ENCODE measurements at places on chromosomes 12 and 14.
A peak's percentile ranks its signal among the peaks of the same experiment; 100 is the strongest.

DNA sequence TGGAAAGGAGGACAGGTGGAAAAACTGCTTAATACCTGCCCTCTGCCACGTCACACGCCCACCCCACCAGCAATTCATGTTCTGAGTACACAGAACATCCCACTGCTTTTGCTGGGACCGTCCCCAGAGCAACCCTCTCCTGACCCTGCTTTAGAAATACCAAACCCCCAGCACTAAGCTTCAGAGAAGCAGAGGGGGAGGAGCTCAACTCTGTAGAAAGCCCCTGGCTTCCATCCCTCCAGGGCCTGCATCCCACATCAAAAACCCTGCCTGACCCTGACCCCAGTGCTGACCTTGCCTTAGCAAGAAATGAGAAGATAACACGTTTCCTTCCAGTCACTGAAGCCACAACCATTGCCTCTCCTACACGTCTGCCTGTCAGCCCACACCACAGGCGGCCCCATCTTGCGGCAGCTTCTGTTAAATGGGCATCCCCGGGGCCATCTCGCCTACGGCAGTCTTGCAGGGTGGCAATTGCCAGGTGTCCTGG, 19.7 kb downstream of the VDR start:
- H3K36me3 ChIP-seq = no peaks in the 10 kb centered on the region
- DNase-seq = no peak
- H3K4me1 ChIP-seq = peaks cover 24% of the 10 kb centered on the region
- no peak overlapping the region for H3K27ac ChIP-seq

DNA sequence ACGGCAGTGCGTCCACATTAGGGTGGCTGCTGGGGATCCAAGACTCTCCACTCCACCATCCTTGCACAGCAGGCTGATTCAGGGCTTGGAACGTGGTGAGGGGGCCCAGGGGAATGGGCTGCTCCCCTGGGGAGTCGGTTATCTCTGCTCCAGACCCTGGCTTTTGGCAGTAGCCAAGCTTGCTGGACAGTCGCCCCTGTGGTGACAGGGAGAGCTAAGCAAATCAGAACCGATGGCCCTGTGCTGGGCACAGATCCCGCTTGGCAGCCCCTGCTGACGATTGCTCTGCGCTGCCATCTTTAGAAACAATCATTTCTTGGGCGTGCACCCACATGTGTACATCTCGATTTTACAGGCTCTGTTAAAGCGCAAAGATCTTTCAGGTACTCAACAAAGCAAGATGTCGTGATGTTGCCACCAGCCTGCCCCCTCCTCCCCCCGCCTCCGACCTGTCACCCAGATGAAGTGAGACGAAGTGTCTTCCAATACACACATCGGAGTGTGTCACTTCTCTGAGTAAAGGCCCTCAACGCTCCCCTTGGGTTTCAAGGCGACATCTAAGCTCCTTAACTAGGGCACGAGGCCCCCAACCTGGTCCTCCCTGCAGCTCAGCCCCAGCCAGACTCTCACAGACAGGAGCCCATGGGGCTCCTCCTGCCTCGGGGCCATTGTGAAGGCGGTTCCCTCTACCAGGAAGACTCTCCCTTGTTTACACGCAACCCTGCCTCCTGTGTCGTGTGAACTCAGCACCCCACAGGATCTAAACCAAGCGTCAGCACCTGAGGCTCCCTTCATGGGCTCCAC, 55.6 kb downstream of the PITPNM2 start:
- no peaks in the 10 kb centered on the region for H3K27me3 ChIP-seq
- H3K27ac ChIP-seq = peak overlapping the region; percentile 89
- DNase-seq = no peak
- H3K4me3 ChIP-seq = no peak overlapping the region

DNA sequence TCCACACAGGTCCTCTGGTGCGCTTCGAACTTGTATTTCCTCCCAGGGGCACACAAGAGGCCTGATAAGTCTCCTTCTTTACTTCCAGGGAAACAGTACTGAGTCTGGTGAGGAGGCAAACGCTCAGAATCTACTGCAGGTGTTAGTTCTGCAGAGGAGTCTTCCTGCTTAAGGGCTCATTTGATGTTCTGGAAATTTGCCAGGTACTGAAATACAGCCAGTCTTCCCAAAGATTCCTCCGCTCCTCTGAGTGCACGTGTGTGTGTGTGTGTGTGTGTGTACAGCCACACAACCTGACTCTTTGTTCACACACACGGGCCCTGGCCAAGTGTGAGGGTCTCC, 92.0 kb downstream of the FBXL14 start:
- no peaks in the 10 kb centered on the region for H3K36me3 ChIP-seq
- H3K27me3 ChIP-seq = no peaks in the 10 kb centered on the region
- no peak overlapping the region for H3K27ac ChIP-seq

GRCh38 chr14:100728962-100729361, 2.3 kb downstream of the DLK1 start:
- no peaks in the 10 kb centered on the region for H3K4me1 ChIP-seq
- DNase-seq = no peak
- no peaks in the 10 kb centered on the region for H3K36me3 ChIP-seq
- no peak overlapping the region for H3K4me3 ChIP-seq
- H3K27ac ChIP-seq = no peak overlapping the region

DNA sequence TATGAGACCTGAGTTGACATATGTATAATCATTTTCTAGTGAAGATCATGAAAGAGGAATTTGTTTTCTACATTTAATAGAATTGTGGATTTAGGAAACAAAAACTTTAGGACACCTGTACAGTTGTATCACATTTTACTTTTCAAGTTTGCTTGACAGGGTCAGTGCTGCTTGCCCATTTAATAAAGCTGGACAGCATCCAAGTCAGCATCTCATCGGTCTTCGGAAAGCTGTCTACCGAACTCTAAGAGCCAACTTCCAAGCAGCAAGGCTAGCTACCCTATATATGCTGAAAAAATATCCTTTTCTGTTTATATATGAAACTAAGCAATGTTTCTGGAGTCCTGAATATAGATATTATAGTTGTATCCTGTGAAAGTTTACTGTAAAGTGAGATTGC, 52.3 kb downstream of the VEZT start:
- no peak for DNase-seq
- H3K4me1 ChIP-seq = no peaks in the 10 kb centered on the region
- H3K27me3 ChIP-seq = no peaks in the 10 kb centered on the region
- H3K36me3 ChIP-seq = no peaks in the 10 kb centered on the region

DNA sequence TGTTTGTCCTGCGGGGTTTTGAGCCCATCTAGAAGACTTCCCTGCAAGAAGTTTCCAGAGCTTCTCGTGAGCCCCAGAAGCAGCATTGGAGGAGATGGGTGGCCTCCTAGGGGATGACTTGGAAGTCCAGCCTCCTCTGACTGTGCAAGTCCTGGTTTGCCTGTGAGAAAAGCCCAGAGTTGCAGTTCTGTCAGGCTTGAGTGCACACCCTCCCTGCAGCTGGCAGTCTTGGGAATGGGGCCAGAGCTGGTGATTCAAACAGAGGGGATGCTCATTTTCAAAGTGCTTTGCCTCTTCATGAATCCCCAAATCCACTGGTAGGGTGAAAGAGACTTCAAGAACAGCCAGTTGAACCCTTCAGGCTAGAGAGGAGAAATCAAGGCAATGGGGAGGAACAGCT, 3.9 kb upstream of the PPP1R1A start:
- no peaks in the 10 kb centered on the region for H3K27me3 ChIP-seq
- H3K4me3 ChIP-seq = no peak overlapping the region
- peaks cover 16% of the 10 kb centered on the region for H3K4me1 ChIP-seq
- no peaks in the 10 kb centered on the region for H3K36me3 ChIP-seq
- no peak overlapping the region for H3K27ac ChIP-seq
- DNase-seq = no peak

- no peak overlapping the region for H3K4me3 ChIP-seq
- peaks cover 23% of the 10 kb centered on the region for H3K4me1 ChIP-seq
- H3K27ac ChIP-seq = no peak overlapping the region
- DNase-seq = no peak
- H3K36me3 ChIP-seq = peaks cover 48% of the 10 kb centered on the region
Measured at GRCh38 chr12:119672194-119672593, 4.3 kb downstream of the PRKAB1 start.

DNA sequence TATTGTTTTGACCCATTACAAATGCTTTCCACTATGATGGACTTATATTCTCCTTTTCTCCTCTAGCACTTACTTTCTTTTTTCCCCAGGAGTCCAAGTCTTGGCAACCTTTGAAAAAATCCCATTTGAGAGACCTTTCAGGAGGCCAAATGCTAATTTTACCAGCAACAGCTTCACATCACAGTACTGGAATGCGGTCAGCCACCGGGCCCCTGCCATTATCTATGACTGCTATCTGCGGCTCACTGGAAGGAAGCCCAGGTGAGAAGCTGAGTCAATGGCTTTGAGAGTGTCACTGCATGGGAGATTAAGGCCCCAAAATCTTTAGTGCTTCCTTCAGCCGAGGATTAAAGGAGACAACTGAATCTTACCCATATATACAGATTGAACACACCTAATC, 64.2 kb downstream of the ERGIC2 start:
- no peak overlapping the region for H3K27ac ChIP-seq
- DNase-seq = no peak
- H3K36me3 ChIP-seq = no peaks in the 10 kb centered on the region
- H3K27me3 ChIP-seq = no peaks in the 10 kb centered on the region
- H3K4me3 ChIP-seq = no peak overlapping the region

DNA sequence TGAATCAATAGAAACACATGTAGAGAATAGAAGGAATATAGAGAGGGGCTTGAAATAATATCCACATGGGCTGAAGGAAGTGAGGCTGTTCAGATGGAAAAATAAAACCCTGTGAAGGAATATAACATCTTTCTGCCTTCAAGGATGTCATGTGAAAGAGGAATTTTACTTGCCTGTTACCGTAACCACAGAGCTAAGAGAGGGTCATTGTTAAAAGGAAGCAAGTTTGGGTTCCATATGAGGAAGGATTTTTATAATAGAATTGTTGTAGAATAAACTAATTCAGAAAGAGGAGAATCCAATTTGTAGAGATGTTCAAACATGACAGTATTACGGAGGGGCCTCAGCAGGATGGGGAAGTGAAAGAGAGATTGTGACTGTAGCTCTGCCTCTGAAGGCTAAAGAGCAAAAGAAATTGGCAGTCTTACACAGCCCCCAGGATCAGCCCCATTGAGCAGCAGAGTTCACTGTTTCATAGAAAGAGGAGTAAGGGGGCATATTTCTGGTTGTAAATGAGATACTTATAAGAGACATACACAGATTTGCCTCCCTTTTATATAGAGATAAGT, 41.8 kb upstream of the PTPRR start:
- DNase-seq = no peak
- H3K36me3 ChIP-seq = no peaks in the 10 kb centered on the region
- H3K27ac ChIP-seq = no peak overlapping the region
- no peak overlapping the region for H3K4me3 ChIP-seq
- H3K4me1 ChIP-seq = no peaks in the 10 kb centered on the region

DNA sequence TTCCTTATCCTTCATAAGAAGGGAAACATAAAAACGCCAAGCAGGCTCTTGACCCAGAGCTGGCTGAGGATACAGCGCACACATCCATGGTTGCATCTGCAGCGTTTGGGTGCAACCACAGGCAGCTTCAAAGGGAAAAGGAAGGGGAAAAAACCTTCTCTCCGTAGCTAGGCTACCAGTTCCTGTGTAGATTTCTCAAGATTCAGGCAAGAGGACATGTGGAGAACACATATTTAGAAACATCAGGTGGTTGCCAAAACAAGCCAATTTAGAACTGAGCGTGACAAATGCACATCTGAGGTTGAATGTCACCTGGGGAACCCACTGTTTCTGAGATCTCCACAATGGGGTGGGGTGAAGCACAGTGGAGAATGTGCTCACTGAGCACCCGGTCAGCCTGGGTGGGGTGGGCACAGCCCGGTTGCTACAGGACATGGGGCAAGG, 78.3 kb upstream of the BDKRB2 start:
- H3K27ac ChIP-seq = no peak overlapping the region
- H3K4me3 ChIP-seq = no peak overlapping the region
- H3K36me3 ChIP-seq = no peaks in the 10 kb centered on the region
- peaks cover 14% of the 10 kb centered on the region for H3K4me1 ChIP-seq
- H3K27me3 ChIP-seq = no peaks in the 10 kb centered on the region
- peak; percentile 67 for DNase-seq

DNA sequence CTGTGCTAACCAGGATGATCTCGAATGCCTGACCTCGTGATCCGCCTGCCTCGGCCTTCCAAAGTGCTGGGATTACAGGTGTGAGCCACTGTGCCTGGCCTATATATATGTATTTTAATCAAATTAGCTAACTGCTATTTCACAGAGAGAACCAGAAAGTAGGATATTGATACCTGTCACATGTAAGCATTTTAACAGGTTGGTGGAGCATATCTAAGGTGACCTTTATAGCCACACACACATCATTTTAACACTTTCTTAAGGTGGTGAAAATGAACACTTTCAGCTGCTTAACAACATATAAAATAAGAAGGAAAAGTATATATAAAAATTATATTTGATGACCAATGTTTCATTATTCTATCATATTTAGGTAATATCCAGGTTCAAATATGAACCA, 57.0 kb upstream of the ATF7IP start:
- DNase-seq = no peak
- no peak overlapping the region for H3K27ac ChIP-seq
- no peaks in the 10 kb centered on the region for H3K27me3 ChIP-seq
- no peaks in the 10 kb centered on the region for H3K4me1 ChIP-seq
- no peaks in the 10 kb centered on the region for H3K36me3 ChIP-seq

- H3K4me1 ChIP-seq = no peaks in the 10 kb centered on the region
- no peak for DNase-seq
- H3K4me3 ChIP-seq = no peak overlapping the region
- H3K36me3 ChIP-seq = no peaks in the 10 kb centered on the region
- no peak overlapping the region for H3K27ac ChIP-seq
- no peaks in the 10 kb centered on the region for H3K27me3 ChIP-seq
Measured at GRCh38 chr14:36773558-36773957, 111.9 kb downstream of the PAX9 start.

DNA sequence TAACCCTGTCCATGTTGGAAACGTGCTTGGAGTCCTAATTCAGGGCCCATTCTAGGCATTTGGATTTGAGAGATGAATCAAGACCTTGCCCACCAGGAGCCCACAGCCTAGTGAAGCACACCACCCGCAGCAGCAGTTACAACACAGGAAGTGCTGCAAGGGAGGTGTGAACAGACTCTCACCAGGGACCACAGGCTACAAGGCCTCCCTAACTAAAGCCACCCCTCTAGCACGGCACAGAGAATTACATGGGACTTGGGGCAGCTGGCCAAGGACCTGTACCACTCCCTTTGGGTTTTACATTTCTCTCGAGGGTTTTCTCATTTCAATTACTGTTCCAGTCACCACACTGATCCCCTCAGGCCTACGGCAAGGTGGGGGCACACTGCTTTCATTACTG, 49.5 kb upstream of the FOXN3 start:
- no peak overlapping the region for H3K4me3 ChIP-seq
- no peak for DNase-seq
- H3K36me3 ChIP-seq = no peaks in the 10 kb centered on the region
- H3K27ac ChIP-seq = no peak overlapping the region
- no peaks in the 10 kb centered on the region for H3K27me3 ChIP-seq
- H3K4me1 ChIP-seq = no peaks in the 10 kb centered on the region

- H3K27me3 ChIP-seq = no peaks in the 10 kb centered on the region
- peaks cover 10% of the 10 kb centered on the region for H3K4me1 ChIP-seq
- H3K27ac ChIP-seq = no peak overlapping the region
- no peak for DNase-seq
Measured at GRCh38 chr14:34081101-34081575, 130.3 kb upstream of the EGLN3 start.

- peaks cover 7% of the 10 kb centered on the region for H3K36me3 ChIP-seq
- DNase-seq = no peak
- H3K4me1 ChIP-seq = peaks cover 12% of the 10 kb centered on the region
- H3K4me3 ChIP-seq = no peak overlapping the region
- H3K27ac ChIP-seq = no peak overlapping the region
- H3K27me3 ChIP-seq = no peaks in the 10 kb centered on the region
Measured at GRCh38 chr14:101858791-101859537, 97.5 kb downstream of the PPP2R5C start.

- no peak overlapping the region for H3K27ac ChIP-seq
- no peaks in the 10 kb centered on the region for H3K4me1 ChIP-seq
- no peaks in the 10 kb centered on the region for H3K36me3 ChIP-seq
- no peaks in the 10 kb centered on the region for H3K27me3 ChIP-seq
- no peak for DNase-seq
- H3K4me3 ChIP-seq = no peak overlapping the region
Measured at GRCh38 chr12:117547209-117547608, 185.8 kb upstream of the NOS1 start.

Measured in vagina (tissue), 2 donors.